ENCODE measurements at places on chromosomes 2 and 18. TPM values are rescaled to one million over a fixed set of nuclear protein-coding genes. Genes with fewer than 3 reads are reported as not detected.

ASB18 gene
- total RNA-seq: not detected

CDH20 gene
- 0.35 TPM for total RNA-seq

NT5DC4 gene
- total RNA-seq: not detected

INO80D gene
- 29.4 TPM for total RNA-seq

TFCP2L1 gene
- 22.0 TPM for total RNA-seq

ABCG8 gene
- not detected for total RNA-seq

MYL1 gene
- not detected for total RNA-seq

IL36A gene
- not detected for total RNA-seq

ADRA2B gene
- 0.14 TPM for total RNA-seq

RAD51AP2 gene
- total RNA-seq: not detected

LYPD6B gene
- total RNA-seq: 0.78 TPM

POLR1A gene
- total RNA-seq: 26.6 TPM

CYTIP gene
- total RNA-seq: 34.7 TPM

NEU2 gene
- not detected for total RNA-seq

UGT1A4 gene
- not detected for total RNA-seq

ELP2 gene
- 69.0 TPM for total RNA-seq

AMER3 gene
- not detected for total RNA-seq

TTR gene
- not detected for total RNA-seq

NFATC1 gene
- 16.6 TPM for total RNA-seq

IL1A gene
- total RNA-seq: 1.9 TPM

CMPK2 gene
- 23.2 TPM for total RNA-seq

B4GALT6 gene
- 3.5 TPM for total RNA-seq

All from upper lobe of right lung (tissue), 1 donor.